Lung microvascular endothelial cell (primary cell): ENCODE measurements at places on chromosomes 2 and 18.

GRCh38 chr2:216392945-216393840 is 19.1 kb upstream of the SMARCAL1 start:
- no peak for DNase-seq

DNA sequence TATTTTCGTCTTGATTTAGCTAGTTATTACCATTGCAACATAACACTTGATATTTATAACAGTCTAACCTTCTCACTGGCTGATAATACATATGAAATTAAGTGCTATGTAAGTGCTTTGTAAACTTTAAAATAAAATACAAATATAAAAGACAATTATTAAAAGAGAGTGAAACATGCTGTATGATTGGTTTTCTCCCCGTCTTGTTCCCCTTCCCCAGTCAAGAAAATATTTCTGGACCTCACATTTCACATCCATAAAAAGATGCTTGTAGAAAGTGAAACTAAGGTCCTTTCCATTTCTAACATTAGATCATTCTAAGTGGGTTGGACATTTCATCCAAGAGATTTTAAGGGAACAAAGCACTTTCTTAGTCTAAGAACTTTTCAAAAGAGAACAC is 310.2 kb upstream of the LRATD1 start:
- no peak for DNase-seq

DNA sequence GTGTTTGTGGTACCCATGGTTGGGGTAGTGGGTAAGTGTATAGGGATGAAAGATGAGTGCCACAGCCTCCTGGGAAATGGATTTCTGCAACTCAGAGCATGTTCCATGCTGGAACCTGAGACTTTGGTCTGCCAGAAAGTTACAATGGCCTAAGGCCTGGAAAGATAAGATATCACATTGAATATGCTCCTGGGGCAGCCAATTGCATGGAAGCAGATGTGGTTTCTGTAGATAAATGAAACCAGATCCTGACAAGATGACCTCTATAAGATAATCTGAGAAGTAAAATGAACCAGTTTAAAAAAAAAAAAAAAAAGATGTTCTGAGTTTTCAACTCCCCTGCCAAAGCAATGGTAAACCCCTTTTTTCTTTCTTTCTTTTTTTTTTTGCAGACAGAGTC is 91.4 kb upstream of the NCK2 start:
- DNase-seq: no peak

DNA sequence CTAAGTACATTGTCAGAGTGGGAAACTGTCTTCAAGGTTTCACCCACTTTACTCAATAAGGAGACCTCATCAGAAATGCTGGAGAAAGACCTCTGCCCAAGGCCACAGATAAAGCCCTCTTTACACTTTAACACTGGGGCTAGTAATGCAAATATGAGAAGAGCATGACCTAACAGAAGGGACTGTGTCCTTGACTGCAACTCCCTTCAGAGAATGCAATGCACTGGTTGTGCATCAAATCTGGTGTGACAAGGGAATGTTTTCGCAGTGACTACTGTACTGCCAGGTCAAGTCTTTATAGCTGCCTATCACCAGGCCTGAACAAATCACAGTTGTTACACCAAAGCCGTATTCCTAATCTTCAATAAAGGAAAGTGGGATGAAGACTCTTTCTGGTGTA is 28.6 kb downstream of the CDH19 start:
- no peak for DNase-seq

DNA sequence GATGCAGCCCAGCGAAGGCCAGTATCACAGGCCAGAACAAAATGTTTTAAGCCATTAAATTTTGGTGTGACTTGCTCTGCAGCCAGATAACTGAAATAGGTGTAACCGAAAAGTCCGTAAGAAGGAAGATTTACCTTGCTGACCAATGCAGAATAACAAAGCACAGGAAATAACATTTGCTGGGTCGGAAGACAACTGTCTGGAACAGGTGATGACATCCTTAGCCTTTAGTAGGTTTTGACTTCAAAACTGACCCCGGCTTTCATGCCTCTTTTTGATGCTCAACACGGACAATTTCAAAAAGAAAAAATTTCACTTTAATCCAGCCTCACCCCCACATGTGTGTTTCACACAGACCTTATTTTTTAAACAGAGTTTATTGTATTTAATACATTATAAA is 93.7 kb downstream of the KCTD1 start:
- DNase-seq: no peak

GRCh38 chr18:66193394-66193793 is 410.5 kb downstream of the CDH19 start:
- DNase-seq: no peak

GRCh38 chr2:95670167-95670566 is 78.4 kb downstream of the TRIM43 start:
- no peak for DNase-seq

DNA sequence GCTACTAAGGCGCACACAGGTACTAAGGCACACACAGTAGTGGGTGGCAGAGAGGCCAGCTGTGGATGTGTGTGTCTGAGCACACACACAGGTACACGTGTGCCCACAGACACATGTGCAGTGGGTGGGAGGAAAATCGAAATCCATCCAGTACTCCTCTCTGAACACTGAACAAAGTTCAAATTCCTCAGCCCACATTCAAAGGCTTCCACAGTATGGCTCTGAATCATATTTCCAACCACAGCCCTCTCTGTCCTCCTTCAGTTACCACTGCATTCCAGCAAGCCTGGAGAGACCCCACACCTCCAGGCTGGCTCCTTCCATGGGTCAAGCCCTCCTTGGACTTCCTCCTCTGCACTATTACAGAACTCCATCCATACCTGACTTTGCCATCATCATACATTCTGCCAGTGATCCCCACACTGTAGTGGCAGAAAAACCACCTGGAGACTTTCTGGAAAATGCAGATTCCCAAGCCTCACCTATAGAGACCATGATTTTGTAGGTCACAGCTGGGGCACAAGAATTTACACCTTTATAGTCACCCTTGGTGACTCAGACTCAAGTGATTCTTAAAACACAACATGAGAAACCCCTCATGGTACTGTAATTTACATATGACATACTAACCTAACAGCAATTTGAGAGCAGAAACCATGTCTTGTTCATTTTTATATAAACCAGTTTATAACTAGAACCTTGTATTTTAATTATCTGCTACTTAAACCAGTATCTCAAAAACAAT is 31.4 kb downstream of the EPG5 start:
- no peak for DNase-seq

DNA sequence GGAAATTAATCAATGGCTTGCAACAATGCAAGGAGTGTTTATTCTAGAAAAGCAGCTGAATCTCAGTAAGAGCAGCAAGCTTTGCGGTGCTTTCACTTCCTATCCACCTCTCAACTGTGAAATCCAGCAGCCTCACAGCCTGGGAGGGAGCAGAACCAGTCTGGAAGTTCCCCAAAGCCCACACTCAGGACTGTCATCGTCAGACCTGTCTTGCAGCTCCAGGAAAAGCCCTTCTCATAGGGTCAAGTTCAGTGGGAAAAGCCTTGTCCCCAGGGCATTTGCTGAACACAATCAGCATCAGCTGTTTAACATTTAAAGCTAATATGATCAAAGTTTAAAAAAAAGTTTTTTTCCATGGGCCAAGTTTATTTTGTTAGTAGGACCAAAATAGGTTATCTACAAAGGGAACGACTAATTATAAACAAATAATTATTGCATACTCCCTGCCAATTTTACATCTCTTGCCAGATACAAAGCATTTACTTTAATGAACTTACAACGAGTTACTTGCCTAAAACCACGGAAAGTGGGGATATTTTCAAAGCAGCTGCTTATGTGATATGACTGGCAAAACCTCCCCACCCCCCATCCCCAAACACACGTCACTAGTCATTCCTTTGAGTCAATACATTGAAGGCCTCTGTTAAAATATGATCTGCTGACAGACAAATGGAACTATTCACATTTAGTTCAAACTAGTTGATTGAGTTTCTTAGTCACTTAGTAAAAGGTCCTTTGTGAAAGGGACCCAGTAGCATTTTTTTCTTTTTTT is 36.8 kb downstream of the PARD6G start:
- no peak for DNase-seq

DNA sequence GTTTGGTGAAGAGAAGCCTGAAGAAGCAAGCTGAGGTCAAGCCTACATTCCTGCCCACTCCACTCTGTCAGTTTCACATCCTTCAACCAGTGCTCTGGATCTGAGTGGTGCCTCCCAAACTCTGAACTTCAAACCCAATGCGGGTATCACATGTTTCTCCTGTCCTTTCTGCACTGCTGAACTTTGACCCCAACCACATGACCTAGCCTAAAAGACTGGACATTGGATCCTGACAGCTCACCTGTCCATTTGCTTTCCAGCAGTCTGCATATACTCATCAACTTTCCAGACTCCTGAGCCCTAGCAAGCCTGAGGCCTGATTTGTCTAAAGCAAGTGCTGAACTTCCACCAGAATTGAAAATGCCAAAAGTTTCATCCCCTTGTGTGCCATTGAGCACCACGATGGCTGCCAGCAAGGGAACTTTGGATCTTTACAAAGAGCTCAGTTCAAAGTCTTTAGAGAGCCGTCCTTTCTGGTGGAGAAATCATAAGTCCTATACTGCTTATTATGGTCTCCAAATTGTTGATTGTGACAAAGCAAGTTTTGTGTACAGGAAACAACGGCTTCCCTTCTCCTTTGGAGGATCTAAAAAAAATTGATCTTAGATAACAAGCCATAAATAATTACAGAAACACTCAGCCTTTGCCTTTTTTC is 37.6 kb upstream of the ITGA6 start:
- DNase-seq: no peak

- DNase-seq: no peak
Observed at GRCh38 chr2:179239838-179240237, 24.8 kb downstream of the SESTD1 start.

DNA sequence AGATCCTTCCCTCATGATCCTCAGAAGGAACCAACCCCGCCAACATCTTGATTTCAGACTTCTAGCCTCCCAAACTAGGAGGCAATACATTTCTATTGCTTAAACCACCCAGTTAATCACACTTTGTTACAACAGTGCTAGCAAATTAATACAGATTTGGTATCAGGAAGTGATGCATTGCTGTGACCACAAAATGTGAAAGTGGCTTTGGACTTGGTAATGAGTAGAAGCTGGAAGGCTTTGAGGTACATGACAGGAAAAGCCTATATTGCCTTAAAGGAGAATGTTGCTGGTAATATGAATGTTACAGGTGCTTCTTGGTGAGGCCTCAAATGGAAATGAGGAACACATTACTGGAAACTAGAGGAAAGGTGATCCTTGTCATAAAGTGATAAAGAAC is 260.3 kb downstream of the SATB2 start:
- no peak for DNase-seq

DNA sequence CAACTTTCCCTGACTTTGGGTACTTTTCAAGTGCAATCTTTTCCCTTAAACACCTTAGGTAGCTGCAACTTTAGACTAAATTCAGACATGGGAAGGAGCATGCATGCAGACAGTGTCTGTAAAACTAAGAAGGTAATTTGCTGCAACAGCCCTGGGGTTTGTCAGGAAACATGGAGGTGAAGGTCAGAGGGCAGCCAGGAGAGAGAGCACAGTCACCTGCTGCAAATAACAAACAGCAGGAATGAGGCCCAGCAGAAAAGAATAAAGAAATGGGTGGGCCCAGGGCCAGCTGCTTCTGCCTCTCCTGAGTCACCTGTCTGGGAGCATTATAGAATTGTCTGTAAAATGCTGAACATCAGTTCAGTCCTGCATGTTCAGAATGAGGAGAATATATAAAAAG is 35.2 kb downstream of the MTHFD2 start:
- no peak for DNase-seq

DNA sequence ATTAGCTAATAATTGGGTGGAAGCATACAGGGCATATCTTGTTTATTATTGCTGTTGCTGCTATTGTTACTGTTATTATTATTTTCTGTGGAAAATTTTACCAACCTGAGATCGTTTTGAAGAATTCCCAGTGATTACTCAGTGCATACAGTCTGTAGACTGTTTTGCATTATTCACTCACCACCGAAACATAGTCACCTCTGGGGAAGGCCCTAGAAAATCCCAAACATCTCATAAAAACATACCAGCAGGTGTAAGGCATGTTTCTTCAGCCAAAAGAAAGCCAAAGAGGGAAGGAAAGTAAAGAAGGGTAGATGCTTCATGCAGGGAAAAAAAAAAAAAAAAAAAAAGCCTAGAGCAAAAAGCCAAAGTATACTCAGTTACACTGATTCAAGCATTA is 647.7 kb downstream of the BCL11A start:
- DNase-seq: no peak

- no peak for DNase-seq
Observed at GRCh38 chr2:79210274-79210917, 50.8 kb upstream of the REG3A start.

DNA sequence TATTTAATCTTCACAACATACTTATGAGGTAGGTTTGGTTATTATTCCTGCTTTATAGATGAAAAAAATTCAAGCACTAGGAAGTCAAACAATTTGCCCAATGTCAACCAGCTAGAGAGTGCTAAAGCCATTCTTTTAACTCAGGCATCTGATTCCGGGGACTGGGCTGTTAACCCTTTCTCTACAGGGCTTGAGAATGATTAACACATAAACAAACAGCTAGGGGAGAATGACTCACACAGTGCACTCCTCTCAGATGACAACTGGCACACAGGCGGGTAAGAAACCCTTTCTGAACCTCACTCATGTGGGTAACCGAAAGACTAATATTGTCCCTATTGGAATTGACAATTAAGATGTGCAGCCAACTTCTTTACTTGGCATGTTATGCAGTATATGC is 86.3 kb upstream of the FSHR start:
- no peak for DNase-seq

GRCh38 chr2:119659601-119660342 is 19.2 kb upstream of the TMEM177 start:
- DNase-seq: peak; percentile 71

DNA sequence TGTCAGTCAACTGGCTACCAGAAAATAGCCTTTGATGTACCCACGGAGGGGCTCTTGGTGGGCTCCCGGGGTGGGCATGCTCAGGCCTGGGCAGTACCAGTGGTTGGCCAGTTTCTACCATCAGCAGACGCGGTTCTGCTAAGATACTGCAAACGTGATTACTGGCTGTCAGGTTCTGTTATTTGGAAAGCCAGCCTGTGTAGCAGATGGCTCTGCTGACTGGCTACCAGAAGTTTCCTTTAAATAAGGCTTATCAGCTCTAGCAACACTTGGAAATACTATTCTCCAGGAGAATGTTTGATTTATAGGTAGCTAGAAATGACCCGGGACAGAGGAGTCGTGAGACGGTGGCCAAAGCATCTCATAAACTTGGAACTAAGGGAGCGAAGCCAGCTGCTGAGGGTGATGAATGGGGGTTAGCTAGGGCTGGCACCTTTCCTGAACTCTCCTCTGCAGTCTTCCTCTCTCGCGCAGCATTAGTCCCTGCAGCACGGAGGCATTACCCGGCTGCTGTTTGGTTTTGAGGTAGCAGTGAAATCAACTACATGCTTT is 171.9 kb downstream of the AGAP1 start:
- peak; percentile 17 for DNase-seq

- no peak for DNase-seq
Observed at GRCh38 chr2:15940661-15941480, 521 bp downstream of the MYCN start.

DNA sequence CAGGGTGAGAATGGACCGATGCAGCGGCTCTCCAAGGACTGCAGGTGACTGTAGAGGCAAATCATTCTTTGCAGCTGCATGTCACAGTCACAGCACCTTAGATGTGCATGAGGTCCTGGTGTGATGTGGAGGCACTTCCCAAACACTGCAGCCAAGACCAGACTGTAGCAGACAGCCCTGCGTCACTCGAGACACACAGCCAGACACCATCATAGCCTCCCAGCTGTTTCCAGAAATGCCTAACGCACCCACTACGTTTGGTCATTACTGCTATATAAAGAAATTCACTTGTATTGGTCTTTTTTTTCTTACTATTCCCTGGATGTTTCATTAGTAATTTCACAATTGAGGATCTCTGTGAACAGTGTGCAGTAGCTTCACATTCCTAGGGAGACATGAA is 60.9 kb downstream of the SH3YL1 start:
- DNase-seq: no peak
